Cerebellum (tissue), 4 donors: ENCODE measurements at places on chromosomes 1 and 21. TPM values are rescaled to one million over a fixed set of nuclear protein-coding genes. Genes with fewer than 3 reads are reported as not detected.
A peak's percentile ranks its signal among the peaks of the same experiment; 100 is the strongest.

Gene SERTAD4
- total RNA-seq, result 8.3 TPM

DNA sequence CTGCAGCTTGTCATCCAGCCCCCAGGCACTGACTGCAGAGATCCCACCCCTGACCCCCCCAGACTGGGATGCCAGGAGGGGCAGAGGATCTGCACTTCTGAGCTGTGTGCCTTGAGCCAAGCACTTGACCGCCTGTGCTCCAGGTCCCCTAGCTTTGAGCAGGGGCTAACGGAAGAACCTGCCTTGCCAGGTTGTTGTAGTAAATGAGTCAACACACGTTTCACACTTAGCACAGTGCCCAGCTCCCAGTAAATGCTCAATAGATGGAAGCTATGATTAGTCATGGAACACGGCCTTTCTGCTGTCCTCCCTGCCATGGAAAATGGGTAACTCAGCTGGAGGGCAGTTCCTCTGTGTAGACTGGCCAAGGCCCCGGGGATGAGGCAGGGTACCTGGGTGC lies 24.1 kb downstream of the IFFO2 start:
- no peak for DNase-seq

Gene NES
- 45.5 TPM for total RNA-seq

Gene CFHR3
- total RNA-seq, result not detected

DNA sequence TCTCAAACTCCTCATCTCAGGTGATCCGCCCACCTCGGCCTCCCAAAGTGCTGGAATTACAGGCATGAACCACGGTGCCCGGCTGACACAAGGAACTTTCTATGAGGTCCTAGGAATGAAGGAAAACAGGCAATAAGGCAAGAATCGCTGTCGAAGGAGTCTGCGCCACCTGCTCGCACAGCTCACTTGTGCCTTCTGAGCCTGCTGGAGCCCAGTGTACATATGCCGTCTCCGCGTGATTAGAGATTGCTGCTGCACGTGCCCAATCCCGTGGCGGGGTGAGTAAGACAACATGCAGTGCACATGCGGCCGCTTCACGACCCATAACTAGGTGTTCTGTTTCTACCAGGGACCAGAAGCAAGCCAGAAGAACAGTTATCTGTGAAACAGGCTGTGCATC lies 24.3 kb downstream of the H3-3A start:
- DNase-seq, result peak; percentile 81

- no peak for DNase-seq
These were observed 501.4 kb downstream of the TTLL7 start for GRCh38 chr1:83497563-83497962.
